Mesenteric fat pad (tissue), 1 donor: ENCODE measurements at places on chromosomes 6 and 20. TPM values are rescaled to one million over a fixed set of nuclear protein-coding genes. Genes with fewer than 3 reads are reported as not detected.

GRCh38 chr20:36150489-36150846 lies 4.1 kb upstream of the EPB41L1 start:
- no peak for DNase-seq

DNA sequence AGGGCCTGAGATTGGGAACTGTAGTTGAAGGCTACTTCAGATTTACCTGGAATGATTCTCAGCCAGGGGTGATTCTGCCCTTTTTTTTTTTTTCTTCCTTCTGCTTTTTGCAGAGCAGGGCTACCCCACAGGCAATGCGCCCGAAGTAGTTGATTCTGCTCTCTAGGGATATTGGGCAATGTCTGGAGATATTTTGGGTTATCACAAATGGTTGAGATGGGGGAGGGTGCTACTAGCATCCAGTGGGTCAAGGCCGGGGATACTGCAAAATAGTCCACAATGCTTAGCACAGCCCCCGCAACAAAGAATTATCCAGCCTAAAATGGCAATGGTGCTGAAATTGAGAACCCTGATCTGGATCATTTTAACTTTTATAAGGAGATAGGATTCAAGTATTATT lies 71.2 kb upstream of the ZMYND8 start:
- no peak for DNase-seq

- DNase-seq = no peak
These were observed 42.9 kb upstream of the MAP7 start for GRCh38 chr6:136592930-136593673.

- DNase-seq = no peak
These were observed 9.3 kb upstream of the LAMA5 start for GRCh38 chr20:62376112-62377063.

TSHZ2 gene
- total RNA-seq = 60.5 TPM

GRCh38 chr20:62837790-62838127 lies 20.9 kb downstream of the COL9A3 start:
- DNase-seq = no peak
